Posterior vena cava (tissue), 2 donors: ENCODE measurements at places on chromosomes 3 and 15. TPM values are rescaled to one million over a fixed set of nuclear protein-coding genes. Genes with fewer than 3 reads are reported as not detected.

DNA sequence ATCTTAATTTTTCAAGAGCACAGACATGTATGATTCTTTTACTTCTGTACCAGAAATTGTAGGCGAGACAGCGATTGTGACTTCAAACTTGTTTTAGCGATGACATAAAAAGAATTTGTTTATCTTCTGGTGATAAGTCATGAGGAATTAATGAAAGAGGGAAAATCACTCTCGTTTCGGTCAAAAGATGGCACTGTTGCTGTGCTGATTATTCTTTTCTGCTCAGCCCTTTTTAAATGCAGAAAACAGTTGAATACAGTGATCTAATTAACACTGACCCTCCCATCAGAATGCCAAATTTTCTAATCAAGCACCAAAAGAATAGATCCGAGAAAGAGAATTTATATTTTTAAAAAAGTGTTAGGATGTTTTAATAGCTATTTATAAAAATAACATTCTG is 52.6 kb downstream of the NSUN3 start:
- DNase-seq: no peak

DNA sequence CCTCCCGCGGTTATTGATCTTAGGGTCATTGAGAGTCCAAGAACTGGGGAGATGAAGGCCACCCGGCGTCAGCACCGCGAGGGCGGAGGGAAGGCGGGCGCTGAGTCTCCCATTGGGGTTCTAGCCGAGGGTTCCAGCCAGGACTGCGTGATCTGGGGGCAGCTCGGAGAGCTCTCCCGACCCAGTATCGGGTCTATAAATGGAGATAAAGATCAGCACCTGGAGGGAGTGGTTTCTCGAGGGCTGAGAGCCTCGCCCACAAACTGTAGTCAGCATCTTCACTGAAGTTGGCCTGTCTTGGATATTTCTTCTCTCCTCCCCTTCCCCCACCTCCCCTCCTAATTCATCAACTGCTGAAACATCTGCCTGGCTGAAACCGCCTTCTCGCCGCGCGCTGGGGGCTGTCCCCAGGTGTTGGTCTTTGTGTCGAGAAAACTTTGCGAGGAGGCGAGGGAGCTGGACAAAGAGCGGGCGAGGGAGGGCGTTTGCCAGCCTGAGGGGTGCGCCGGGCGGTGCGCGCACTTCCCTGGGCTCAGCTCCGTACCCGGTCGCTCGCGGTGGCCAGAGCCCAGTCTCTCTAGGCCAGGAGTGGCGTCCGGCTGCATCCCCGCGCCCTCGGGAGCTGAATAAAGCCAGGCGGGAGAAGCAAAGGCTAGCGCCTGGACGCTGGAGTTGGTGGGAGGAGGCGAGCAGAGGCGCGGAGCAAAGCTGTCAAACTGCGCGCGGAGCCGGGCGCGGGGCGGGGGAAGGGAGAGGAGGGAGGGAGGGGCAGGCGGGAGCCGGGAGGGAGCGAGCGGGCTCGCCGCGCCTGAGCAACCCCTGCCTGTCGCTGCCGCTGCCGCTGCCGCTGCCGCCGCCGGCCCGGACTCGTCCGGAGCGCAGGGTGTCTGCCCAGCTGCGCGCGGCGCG is at the start of gene ST8SIA2:
Gene ST8SIA2, plus strand, starts transcription at position 811 of the 909 bp plus-strand sequence. CDS start 184 bp downstream, outside the sequence.
- DNase-seq: no peak

DNA sequence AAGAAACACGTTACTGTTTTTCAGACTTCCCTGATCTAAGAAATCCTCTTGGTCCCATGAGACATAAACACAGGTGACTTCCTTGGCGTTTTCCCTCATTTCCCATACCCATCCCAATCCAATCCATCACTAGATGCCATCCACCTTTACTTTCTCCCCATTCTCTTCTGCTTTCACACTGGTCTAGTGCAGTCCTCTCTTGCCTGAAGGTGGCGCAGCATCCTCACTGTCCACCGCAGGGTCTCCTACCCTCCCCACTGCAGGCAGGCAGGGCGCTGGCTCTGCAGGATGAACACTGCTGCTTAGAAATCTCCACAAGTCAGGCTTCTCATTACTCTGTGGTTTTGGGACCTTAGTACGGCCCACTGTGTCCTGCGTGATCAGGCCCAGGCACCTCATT is 58.2 kb downstream of the RAB7A start:
- no peak for DNase-seq

- no peak for DNase-seq
These were observed 17.8 kb downstream of the TMEM212 start for GRCh38 chr3:171860830-171861535.

The AHSG gene
- not detected for total RNA-seq

- no peak for DNase-seq
These were observed 1.0 kb upstream of the PCBP4 start for GRCh38 chr3:51968170-51968775.

DNA sequence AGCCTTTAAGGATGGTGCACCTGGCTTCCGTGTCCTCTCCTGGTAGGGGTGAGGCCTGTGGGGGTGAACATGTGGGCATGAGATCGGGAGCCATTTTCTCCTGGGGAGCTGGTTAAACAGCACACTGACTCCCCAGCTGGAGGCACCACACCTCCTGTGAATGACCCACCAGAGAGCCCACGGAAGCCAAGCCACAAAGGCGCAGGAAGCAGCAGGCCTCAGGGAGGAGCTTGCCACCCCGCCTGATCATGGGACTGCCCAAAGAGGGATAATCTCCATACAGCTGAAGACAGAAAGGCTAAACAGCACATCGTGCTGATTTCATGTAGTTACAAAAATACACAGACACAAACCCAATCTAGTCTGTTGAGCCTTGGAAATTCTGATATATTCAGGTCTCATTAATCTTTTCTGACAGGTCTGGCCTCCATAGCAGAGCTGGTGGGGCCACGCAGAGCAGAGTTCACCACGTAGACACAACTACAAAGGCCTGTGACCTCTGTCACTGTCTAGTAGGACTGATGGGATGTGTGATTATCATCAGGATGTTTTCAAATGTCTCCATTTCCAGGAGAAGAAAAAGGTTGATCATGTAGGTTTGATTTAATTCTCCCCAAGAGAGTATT is 75.2 kb downstream of the DUT start:
- peak; percentile 75 for DNase-seq

The FSTL1 gene
- 548 TPM for total RNA-seq

DNA sequence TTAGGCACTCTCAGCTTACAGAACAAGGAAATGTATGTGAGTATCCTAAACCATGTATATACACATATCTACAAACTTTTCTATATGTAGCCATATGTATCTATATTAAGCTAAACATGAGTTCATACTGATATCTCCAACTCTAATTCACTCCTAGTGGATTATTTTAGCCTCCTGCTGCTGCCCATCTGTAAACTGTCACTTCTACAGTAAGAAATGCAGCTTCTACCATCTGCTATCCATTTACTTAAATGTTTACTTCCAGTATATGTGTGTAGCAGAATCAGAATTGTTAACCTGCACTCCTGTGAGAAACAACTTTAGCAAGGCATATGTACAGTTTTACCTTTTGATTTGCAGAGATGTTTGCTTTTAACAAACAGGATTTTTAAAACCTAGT is 478.5 kb upstream of the CBLB start:
- DNase-seq: no peak

The CPB1 gene
- 3.6 TPM for total RNA-seq

DNA sequence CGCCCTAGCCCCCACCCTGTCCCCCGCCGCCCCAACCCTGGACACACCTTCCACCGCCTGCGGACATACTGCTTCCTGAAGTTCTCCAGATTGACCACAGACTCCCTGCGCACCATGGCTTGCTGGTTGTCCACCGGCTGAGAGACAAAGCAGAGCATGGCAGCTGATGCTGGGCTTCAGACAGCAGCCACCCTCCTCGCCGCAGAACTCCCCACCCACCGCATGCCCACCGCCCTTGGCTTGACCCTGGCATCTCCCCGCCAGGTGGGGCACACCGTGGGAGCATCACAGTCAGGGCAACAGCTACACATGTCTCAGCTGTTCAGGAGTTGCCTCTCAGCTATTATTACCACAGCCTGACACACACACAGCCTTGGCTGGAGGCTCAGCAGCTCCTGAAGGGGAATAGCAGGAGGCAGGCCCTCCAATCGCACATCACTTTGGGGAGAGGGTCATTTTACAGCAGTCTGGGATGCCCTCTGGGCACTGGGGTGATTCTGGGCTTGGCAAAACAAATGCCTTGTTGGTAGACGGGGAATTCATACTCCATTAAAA is 78.4 kb upstream of the HERC1 start:
- no peak for DNase-seq

- no peak for DNase-seq
These were observed 5.6 kb upstream of the MFGE8 start for GRCh38 chr15:88918738-88919137.

DNA sequence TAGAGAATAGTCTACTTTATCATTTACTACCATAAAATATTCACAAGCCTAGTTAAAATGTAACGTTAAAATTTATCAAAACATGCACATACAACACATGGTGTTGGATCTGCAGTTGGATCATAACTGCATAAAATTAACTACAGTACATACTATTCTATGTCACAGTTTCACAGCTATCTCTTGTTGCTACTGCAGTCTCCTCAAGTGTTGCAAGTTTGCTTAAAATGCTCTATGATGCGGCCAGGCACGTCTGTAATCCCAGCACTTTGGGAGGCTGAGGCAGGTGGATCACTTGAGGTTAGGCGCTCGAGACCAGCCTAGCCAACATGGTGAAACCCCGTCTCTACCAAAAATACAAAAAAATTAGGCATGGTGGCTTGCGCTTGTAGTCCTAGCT is 10.3 kb downstream of the PPP1R2 start:
- DNase-seq: no peak

GRCh38 chr3:122484985-122485384 is 29.8 kb downstream of the KPNA1 start:
- DNase-seq: no peak
